ENCODE measurements at places on chromosomes 11 and 22. TPM values are rescaled to one million over a fixed set of nuclear protein-coding genes. Genes with fewer than 3 reads are reported as not detected.

The CNIH2 gene
- total RNA-seq: not detected

The PTPN5 gene
- not detected for total RNA-seq

The SDF2L1 gene
- 121 TPM for total RNA-seq

The KCNK4 gene
- not detected for total RNA-seq

The RTN3 gene
- total RNA-seq: 31.0 TPM

The FAM180B gene
- not detected for total RNA-seq

The CCDC87 gene
- 0.17 TPM for total RNA-seq

The KRTAP5-4 gene
- total RNA-seq: not detected

The FANCF gene
- 5.4 TPM for total RNA-seq

The SCT gene
- not detected for total RNA-seq

The ADM2 gene
- total RNA-seq: 1.8 TPM

The MYO18B gene
- 4.2 TPM for total RNA-seq

The APOL3 gene
- 11.4 TPM for total RNA-seq

The CREBZF gene
- total RNA-seq: 50.0 TPM

The WNT7B gene
- not detected for total RNA-seq

The APOBEC3A gene
- total RNA-seq: 8.4 TPM

The MIOX gene
- total RNA-seq: not detected

The PIH1D2 gene
- total RNA-seq: 0.42 TPM

The SPON1 gene
- 4.9 TPM for total RNA-seq

The KRTAP5-11 gene
- not detected for total RNA-seq

The MUC5AC gene
- total RNA-seq: not detected

The PHF21B gene
- total RNA-seq: not detected

The TEX54 gene
- total RNA-seq: not detected

The VWCE gene
- total RNA-seq: 3.3 TPM

The CDKN1C gene
- 10.2 TPM for total RNA-seq

The GPR137 gene
- total RNA-seq: 6.9 TPM

The OR2AT4 gene
- not detected for total RNA-seq

The CTSW gene
- total RNA-seq: 1.3 TPM

The FAM111B gene
- total RNA-seq: 0.08 TPM

The CNTF gene
- 1.1 TPM for total RNA-seq

The IGLL1 gene
- 17.4 TPM for total RNA-seq

The CARD16 gene
- 5.1 TPM for total RNA-seq

The CRYBB1 gene
- 2.3 TPM for total RNA-seq

The ROM1 gene
- total RNA-seq: 1.3 TPM

The GPR83 gene
- 0.05 TPM for total RNA-seq

The TTC36 gene
- 32.7 TPM for total RNA-seq

The SERHL2 gene
- 0.59 TPM for total RNA-seq

The CD3E gene
- 2.3 TPM for total RNA-seq

The MIAT gene
- 1.5 TPM for total RNA-seq

The SLC1A2 gene
- 15.7 TPM for total RNA-seq

The CHRNA10 gene
- total RNA-seq: 1.7 TPM

The FGF4 gene
- not detected for total RNA-seq

The MRGPRX4 gene
- total RNA-seq: not detected

The OR51B5 gene
- 0.23 TPM for total RNA-seq

The PHLDA2 gene
- 0.23 TPM for total RNA-seq

Measured in liver (tissue), 10 donors.